ENCODE measurements at places on chromosomes 3 and 15.

DNA sequence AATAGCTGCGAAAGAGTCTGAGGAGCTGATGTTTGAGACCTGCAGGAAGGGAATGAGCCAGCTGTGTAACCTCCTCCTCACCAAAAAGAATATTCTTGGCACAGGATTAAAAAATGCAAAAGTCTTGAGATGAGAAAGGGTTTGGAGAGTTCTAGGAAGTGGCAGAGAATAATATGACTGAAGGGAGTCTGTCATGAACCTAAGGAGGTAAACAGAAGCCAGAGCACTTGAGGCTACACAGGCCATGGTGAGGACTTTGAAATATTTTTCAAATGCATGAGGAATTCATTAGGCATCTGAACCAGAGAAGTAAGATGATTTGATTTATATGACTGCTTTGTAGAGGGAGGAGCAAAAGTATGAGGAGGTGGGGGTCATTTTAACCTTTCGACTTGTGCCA, 347.8 kb downstream of the EPHA3 start:
- no peak for DNase-seq

DNA sequence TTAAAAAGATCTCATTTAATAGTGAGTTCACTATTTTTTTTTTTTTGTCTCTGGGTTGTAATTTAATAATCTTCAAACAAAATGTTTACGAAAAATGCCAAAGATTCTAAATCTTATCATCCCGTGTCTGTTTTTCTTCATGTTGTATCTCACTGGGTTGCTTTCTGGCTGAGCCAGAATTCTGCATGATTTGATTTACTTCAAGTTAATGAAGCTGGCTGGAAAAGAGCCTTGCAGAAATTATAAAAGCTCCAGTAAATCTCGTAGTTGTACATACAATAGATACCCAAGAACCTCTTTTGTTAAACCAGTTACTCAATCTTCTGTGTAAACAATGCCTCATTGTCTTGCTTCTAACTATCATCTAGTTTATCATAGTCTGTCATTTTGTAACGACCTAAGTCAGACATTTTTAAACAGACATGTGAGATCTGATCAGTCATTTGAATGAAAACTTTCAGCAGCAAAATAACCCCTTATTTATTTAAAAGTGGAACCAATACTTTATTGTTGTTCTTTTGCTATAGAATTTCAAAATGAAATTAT, 249.0 kb downstream of the MCTP2 start:
- no peak for DNase-seq

DNA sequence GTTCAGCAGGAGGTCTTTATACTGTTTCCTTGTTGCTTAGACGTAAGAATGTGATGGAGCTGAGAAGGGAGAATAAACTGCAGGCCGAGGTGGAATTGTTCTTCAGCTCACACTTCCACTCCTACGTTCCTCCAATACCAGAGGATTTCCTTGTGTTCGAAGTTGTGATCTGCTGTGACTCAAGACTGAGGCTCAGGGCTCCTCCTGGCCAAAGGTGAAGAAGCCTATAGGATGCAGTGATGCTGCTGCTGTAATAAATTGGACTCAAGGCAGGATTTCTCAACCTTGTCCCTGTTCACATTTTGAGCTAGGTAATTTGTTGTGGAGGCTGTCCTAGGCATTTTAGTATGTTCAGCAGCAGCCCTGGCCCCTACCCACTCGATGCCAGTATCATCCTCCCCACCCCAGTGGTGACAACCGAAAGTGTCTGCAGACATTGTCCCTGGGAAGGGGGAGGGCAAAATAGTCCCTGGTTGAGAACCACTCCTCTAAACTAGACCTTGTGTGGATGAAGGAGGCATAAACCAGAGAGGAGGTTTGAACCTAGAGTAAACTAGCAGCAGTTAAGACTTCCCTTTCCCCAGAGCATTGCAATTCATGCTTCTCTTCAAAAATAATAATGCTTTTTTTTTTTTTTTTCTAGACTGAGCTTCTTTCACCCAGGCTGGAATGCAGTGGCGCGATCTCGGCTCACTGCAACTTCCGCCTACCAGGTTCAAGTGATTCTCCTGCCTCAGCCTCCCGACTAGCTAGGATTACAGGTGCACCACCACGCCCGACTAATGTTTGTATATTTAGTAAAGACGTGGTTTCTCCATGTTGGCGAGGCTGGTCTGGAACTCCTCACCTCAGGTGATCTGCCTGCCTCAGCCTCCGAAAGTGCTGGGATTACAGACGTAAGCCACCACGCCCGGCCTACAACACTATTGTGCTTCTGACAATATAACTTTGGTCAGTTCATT, 11.1 kb downstream of the RAP2B start:
- DNase-seq, result no peak

GRCh38 chr3:38054499-38055001, 15.5 kb downstream of the DLEC1 start:
- no peak for DNase-seq

GRCh38 chr15:70636540-70637165, 126.7 kb downstream of the UACA start:
- DNase-seq, result no peak
